Activated T-cell treated with anti-CD3 and anti-CD28 coated beads, Interleukin-2, amount 50 U/mL, for 24 hours (primary cell): ENCODE measurements at places on chromosomes 1 and 21.

DNA sequence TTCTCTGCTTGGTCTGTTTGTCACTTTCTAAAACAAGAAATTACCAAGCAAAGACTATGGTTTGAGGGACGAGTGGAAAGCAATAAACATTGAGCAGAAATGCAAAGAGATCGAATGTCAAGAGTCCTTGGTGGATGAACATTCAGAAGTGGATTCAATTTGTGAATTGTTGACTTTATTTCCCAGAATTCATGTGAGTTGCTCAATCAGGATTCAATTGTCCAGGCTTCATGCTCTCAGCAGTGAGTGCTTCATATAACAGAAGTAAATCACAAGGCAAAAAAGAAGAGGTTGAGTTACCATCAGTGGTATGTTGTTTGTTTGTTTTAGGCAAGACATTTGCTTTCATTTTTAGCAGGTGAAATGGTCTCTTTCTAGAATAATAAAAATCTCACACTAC is 31.9 kb downstream of the NGF start:
- DNase-seq, result no peak

DNA sequence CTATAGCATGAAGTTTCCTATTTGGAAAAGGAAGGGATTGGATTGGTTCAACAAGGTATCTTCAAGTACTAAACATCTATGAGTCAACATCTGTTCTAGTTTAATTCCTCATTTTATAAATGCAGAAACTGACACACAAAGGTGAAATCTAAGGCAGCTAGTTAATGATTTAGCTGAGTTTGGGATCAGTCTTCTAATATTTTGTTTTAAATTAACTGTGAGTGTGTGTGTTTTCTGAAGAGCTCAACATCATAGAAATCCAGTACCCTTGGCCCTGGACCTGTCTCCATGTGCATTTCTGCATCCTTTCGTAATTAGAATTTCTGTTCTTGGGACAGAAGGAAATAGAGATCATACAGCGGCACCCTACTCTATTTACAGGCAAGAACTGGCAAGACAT is 105.9 kb downstream of the RGS2 start:
- no peak for DNase-seq

DNA sequence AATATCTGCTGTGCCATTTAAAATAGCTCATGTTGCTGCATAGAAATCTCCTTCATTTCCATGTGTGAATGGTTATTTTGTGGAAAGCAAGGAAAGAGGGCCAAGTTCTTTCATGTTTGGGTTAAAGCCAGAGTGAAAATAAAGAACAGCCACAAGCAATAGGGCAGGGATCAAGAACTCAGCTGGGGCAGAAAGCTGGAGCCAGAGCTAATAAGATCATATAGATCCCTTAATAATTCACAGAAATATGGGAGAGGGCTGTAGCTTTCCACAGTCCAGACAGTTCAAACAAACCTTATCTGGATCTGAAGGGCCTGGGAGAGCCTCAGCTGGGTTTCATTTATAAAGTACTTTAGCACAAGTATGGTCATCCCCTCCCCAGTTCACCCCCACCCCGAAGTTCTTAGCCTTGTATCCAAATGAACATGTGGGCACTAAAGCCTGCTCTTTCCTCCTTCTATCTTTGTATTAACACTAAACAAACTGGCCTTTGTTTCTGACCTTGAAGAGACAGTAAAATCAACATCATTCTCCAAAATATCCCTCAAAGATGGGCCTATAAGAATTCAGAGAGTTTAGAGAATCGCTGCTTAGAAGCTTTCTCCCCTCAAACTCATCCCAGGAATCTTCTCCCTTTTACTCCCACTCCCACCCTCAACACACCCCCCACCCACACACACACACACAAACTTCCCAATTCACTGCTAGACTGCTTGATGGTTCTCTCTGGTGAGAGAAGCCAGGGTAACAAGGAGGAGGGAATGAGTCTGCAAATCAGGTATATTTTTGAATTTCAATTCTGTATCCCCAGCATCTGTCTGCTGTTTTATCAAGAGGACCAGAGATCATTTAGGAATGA is 41.7 kb downstream of the UTP25 start:
- no peak for DNase-seq

DNA sequence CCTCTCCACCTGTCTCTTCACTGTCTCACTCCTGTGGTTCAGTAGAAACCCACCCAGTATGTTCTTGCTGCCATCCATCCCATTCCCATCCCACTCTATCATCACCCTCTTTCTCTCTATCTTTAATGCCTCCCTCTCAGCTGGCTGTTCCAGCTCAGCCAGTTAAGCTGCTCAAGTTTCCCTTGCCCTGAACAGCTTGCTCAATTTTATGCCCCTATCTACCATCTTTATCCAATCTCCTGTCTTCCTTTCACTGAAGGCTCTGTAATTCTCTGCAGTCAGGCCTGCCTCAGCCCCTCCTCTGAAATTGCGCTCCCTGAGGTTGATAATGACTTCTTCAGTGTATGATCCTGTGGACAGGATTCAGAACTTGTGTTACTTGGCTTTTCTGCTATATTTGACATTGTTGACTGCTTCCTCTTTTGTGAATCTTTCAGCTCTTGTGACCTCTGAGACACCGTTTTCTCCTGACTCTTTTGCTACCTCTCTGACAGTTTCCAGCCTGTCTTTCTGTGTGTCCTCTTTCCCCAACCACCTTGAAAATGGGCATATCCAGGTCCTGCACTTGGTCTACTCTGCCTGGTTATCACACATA is 13.9 kb upstream of the BCAR3 start:
- DNase-seq, result no peak

DNA sequence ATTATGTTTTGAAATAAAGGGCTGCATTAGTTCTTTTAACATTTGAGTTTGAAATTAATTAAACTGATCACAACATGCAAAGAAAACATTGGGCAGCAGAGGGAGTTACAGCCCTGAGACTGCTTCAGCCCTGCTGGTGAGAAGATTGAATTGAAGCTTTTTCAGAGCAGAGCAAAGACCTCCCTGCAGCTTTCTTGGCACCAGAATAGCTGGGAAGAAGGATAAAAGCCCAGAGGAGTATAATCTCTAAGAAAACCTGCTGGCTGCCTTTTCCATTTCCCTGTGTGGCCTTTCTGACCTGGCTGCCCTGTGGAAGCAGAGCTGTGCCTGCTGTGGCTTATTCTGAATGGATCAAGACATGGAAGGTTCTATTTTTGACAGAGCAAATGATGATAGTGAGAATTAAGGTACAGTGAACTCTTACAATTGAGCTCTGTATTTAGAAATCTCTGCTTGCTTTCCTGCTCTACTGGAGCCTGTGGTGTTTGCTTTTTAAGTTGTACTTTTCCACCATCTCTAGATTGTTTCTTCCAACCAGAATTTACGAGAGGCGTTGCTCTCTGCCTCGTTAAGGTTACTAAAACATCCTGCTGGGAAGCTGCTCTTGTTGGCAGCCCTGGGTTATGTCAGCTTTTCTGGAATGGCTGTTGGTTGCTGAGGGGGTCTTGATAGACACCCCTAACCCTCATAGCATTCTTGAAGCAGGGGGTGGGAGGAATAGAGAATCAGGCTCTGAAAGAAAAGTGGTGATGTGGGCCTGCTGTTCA is 9.9 kb downstream of the SNRPE start:
- DNase-seq, result no peak

- DNase-seq, result no peak
Observed at GRCh38 chr1:219717536-219717935, 104.6 kb upstream of the ZC3H11B start.

GRCh38 chr1:216310776-216311175 is 112.5 kb downstream of the USH2A start:
- DNase-seq, result no peak

- DNase-seq, result peak; percentile 52
Observed at GRCh38 chr1:16155537-16156410, at the start of gene EPHA2. Gene EPHA2, minus strand, starts transcription at chr1:16156069. Its CDS starts 137 bp downstream, at chr1:16155932.

GRCh38 chr1:56904663-56905397 is 50.2 kb downstream of the C8A start:
- DNase-seq, result no peak

- no peak for DNase-seq
Observed at GRCh38 chr21:21247424-21247823, 249.2 kb downstream of the NCAM2 start.

DNA sequence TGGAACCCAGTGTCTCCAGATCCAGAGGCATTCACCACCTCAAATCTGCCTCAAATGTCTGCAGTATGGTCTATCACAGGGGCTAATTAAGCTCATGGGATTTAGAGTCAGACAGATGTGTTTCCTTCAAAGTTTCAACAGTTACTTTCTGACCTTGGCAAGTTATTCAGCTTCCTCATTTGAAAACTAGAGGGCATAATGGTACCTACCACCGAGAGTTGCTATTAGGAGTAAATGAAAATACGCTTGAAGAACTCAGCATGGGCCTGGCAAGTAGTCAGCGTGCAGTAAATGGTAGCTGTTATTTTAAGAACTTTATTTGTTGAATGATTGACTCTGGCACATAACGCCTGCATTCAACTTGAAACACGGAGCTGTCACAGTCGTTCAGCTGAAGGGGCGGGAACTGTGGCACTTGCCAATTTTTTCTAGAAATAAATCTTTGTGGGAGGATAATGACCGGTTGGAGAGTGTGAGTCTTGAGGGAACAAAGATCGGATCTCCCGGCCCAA is 1.2 kb upstream of the CAP1 start:
- DNase-seq, result no peak

DNA sequence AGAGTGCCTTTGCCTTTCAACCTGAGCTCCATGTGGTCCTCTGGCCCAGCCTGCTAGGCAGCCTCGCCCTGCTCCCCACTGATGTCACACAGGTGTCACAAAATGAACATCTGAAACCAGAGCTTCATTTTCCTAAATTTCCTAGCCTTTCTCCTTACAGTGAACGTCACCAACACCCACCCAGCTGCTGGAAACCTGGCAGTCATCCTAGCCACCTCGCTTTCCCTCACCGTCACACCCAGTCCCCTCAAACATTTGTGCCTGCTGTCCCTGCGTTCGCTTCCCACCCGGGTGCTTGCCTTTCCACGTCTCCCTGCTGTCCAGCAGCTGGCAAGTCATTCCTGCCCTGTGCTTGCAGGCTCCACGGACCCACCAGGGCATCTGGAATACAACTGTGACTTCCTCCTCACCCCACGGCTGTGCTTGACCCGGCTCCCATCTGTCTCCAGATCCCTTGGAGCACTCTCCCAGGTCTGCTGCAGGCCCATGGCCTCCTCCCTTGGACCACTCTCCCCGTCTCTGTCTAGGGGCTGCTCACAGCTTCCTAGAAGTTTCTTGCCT is 23.5 kb downstream of the ADARB1 start:
- no peak for DNase-seq

DNA sequence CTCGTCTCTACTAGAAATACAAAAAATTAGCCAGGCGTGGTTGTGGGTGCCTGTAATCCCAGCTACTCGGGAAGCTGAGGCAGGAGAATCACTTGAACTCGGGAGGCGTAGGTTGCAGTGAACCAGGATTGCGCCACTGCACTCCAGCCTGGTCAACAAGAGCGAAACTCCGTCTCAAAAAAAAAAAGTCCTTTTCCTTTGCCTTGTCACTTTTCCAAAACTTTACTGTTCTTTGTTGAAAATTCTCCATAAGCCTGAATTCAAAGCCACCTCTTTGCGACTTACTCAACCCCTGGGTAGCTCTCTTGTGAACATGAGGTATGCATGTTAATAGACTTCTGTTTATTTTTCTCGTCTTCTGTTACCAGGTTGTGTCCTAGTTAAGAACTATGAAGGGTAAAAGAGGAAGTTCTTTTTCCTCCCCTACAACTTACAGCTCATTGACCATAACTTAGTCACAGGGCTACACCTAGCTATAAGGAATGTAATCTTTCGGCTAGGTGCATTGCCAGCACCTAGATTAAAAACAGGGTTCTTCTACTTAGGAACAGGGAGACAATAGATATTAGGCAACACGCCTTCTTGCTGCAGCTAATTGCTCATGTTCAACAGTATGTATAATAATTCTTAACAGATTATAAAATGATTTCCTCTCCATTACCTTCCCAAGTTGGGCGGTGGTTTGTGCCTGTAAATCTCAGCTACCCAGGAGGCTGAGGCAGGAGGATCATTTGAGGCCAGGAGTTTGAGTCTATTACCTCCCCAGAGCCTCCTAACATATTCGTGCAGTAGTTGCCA is 40.9 kb downstream of the PTAFR start:
- no peak for DNase-seq

DNA sequence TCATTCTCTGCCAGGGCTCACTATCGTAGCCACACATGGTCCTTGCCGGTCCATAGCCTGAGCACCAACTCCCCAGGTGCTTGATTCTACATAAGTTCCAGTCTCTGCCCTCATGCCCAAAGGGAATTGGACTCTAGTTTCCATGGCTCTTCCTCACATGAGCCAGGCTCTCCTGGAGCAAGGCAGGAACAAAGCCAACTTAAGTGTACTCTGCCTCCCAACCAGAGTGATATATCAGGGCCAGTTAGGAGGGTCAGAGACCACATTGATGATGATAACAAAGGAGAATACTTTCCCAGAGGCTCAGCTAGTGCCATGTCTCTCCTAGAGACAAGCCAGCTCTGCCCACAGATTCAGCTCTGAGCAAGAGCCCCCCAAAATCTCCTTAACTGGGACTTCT is 70.9 kb downstream of the ERI3 start:
- DNase-seq, result no peak

DNA sequence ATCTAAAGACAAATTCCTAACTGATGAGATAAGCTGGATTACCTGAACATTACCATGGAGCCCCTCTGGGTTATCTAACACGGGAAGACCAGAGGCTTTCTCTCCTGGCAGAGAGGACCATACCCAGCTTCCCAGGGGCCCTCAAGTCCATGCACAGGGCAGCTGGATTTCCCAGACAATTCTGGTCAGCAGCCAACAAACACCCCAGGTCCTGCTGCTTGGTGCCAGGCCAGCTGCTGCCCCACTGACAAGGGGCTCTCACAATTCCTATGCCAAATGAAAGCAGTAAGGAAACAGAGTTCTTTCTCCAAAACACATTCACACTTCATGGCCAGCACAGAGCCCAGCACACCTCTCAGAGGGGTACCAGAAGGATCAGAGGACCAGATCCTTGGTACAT is 114.2 kb downstream of the HLCS start:
- DNase-seq, result no peak

DNA sequence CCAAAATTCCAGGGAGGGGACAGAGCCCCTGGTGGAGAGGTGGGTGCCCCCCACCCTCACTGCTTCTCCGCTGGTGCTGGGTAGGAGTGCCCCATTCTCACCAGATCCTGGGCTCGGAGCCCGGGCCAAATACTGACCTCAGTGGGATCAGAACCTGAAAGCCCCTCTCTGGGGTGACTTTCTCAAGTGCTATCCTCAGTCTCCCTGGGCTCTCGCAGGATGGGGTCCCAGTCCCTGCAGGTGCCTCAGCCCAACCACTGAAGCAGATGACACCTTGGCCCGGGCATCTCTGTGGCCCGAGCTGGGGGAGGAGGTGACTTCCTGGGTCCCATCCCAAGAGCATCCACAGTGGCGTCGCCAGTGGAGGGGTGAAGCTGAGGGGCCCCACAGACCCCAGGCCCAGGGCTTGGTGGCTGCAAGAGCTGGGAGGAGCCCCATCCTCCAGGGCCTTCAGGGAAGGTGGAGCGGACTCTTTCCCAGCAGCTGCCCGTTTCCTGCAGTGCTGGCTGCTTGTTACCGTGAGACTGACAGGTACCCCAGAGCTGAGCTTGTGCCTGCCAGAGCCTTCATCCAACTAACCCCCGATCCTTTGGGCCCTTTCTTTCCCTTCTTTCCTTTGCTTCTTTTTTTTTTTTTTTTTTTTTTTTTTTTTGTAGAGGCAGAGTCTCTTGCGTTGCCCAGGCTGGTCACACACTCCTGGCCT is 3.9 kb upstream of the FNDC10 start:
- DNase-seq, result no peak
